Putamen (tissue), 1 donor: ENCODE measurements at places on chromosomes 1 and 21.

DNA sequence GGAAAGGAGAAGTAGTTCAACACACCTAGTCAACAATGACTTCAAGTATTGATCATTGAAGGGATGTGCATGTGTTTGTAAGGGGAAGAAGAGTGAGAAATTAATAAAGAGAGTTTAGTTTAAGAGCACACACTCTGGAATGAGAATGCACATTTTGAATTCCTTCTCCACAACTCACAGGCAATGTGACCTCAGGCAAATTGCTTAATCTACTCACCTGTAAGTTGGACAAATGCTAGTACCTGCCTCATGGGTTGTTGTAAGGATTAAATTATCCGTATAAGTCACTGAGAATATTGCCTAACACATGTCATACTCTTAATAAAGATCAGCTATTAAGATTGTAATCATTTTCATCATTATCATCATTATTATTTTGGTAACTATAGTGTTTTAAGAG lies 204.0 kb upstream of the NFIA start:
- no peak for DNase-seq

- DNase-seq: no peak
Observed at GRCh38 chr1:18415448-18416027, 65.2 kb upstream of the KLHDC7A start.

DNA sequence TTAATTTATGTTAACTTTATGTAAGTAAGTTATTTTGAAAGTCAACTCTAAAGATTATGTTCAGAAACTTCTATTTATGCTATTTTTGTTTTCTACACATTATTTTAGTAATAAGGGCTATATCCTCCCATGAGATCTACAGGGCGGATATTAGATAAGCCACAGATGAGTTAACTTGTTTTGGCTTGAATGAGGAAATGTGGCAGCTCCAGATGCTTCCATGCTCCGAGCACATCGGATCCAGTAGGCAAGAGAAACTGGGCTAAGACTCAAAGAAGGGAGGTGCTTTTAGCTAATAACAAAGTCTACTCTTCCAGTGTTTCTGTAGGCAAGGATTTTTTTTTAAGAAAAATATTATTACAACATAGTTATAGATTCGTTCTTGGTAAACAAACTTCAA lies 20.0 kb upstream of the LAMC1 start:
- DNase-seq: no peak

DNA sequence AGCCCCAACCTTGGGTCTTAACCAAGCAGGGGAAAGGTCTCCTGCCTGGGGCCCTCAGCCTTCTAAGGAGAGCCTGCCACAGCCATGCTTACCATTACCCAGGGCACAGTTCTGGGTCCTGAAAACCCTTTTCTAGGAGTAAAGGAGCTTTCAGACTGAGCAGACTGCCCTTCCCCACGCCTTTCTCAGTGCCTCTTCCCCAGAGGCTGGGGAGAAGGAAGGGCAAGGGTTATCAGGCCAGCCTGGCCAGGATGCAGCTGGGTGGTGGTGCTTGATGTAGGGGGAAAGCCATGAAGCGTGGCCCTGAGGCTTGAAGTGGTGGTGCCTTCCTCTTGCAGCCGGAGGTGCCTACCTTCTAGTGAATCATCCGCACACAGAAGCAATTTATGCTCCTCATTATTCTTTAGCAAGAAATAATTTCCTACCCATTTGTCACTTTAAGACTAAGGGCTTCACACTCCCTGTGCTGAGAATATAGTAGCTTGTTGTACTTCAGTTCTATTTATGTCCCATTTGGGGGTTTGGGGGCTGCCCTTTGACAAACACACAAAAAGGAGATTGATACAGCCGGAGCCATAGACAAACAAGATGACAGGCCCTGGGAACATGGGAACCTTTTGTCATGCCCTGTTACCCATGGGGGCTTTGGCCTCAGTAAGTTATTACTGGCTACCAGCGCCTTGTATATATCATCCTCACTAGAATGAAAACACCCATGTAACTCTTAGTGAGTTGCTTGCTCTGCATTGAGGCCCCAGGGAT lies 40.7 kb downstream of the MAN1C1 start:
- DNase-seq: no peak

- DNase-seq: no peak
Observed at GRCh38 chr1:150995460-150995859, 11.2 kb downstream of the MINDY1 start.

DNA sequence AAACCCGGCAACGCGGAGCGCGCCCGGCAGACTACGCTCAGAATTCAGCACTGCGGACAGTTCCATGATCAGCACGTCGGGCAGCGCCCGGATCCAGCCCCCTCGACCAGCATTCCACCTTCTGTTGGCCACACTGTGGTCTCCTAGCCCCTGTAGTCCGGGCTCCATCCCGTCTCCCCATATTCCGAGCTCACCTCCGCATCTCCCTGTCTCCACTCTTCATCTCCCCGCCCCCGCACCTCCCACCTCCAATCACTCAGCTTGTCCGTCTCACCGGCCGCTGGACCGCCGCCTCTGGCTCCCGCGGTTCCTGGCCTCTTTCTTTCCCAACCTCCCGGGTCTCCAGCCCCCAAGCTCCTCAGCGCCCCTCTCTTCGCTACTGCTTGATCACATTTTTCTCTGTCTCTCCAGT lies 500 bp downstream of the EPHA10 start:
- no peak for DNase-seq

- DNase-seq: peak; percentile 90
Observed at GRCh38 chr1:202122639-202123335, at the start of gene GPR37L1. Gene GPR37L1, plus strand, starts transcription at chr1:202122917. Its CDS starts 47 bp downstream, at chr1:202122964.

- DNase-seq: no peak
Observed at GRCh38 chr1:118102445-118102844, 82.6 kb downstream of the SPAG17 start.

DNA sequence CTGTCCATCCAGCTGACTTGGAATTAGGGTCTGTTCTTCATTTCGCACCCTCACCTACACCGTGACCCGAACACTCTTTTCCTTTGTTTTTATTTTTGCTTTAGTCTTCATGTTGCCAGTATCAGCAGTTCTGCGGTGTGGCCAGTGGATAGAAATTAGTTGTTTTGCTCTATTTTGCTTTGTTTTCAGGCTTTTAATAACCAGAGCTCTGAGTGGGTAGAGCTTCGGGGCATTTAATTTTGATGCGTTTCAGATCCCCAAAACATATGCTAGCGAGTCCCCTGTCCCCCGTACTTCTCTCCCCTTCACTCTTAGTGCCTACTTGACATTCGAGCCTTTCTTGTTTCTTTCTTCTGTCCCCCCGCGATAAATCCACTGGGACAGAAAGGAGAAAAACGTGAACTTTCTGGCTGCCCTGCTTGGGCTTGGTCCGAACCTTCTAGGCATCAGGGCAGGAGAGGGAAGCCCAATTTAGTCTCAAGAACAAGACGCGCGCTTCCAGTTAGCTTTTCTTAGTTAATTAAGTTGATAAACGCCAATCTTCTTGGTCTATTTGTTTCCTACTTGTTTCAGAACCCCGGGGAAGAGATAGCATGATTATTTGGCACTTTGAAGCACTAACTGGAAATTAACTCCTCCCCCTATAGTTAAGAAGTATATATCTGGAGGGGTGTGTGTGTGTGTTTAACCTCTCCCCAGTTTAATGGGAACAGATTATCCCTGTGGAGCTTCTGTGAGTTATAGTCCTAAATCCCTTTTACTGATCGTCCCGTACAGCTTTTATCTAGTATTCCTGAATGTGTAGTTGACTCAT lies 839 bp downstream of the SWT1 start:
- no peak for DNase-seq

GRCh38 chr1:61362351-61362750 lies 280.0 kb downstream of the NFIA start:
- DNase-seq: no peak

- no peak for DNase-seq
Observed at GRCh38 chr1:8206391-8206790, 111.5 kb upstream of the SLC45A1 start.

GRCh38 chr1:204321665-204322064 lies 38.1 kb downstream of the PLEKHA6 start:
- DNase-seq: no peak

- no peak for DNase-seq
Observed at GRCh38 chr1:112397841-112398240, 1.8 kb downstream of the CTTNBP2NL start.

- no peak for DNase-seq
Observed at GRCh38 chr1:30362603-30362990, 360.8 kb downstream of the MATN1 start.

DNA sequence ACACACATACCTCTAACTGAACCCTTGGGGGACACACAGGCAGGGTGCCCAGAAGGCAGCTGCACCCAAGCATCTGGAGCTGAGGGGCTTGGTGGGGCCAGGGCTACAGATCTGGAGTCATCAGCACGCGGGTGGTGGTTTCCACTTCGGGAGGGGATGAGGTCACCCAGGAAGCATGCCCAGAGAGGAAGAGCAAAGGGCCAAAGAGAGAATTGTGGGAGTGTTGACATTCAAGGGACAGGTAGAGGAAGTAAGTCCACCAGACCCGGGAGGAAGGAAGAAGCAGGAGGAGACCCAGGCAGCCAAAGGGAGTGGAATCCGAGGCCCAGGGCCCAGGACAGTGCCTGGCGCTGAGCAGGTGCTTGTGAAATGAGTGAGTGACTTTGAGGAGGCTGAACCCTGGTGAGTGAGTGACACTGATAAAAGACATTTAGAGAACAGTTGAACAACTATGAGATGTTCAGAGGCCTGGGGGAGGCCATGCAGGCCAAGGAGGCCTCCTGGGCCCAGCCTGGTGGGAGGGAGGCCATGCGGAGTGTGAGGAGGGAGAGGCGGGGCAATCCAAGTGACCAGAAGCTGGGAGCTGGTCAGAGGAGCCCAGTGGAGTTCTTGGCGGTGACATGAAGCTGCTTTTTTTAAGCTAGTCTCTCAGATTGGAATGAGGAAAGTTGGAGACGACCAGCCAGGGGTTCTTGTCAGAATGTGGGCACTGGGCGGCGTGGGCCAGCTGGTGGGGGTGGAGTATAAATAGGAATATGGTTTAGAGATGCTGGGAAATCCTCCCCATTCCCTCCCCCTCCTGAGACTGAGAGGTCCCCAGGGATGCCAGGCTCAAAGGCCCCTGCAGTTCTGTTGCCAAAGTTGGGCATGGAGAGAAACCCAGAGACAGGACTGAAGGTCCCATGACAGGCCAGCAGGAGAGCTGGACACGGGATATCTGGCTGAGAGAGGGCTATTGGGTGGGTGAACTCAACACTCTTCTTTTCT lies 7.9 kb downstream of the CDK18 start:
- no peak for DNase-seq

- no peak for DNase-seq
Observed at GRCh38 chr21:42165901-42166300, 53.0 kb upstream of the ABCG1 start.
